ENCODE measurements at places on chromosomes 12 and 14.

GRCh38 chr12:54352891-54353874 lies 11.1 kb downstream of the GPR84 start:
- no peak for DNase-seq

DNA sequence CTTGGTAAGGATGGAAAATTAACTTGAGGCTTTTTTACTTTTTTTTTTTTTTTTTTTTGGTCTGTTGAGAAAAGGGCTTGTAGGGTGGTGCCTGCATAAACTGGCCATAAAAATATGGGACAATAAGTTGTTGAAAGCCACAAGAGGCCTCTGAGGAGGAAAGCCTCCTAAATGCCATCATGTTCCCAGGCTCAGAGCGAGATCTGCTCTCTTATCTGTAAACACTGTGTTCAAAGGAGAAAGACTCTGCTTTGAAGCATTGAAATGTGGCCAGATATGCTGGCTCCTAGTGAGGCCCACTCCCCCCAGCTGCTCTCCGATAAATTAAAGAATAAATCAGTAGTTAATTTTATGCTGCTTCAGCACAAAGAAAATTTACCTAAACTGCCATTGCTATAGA lies 504.9 kb downstream of the DIO2 start:
- no peak for DNase-seq

DNA sequence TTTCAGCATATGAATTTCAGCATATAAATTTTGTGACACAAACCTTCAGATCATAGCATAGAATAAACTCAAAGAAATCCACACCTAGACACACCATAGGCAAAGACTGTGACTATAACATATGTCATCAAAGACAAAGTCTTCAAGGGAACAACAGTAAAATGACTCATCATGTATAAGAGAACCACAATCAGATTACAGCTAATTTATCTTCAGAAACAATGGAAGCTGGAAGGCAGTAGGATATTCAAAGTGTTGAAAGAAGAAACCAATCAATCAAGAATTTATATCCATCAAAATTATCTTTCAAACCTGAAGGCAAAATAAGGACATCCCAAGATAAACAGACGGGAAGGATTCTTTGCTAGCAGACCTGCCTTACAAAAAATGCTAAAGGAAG lies 29.0 kb downstream of the DLK1 start:
- no peak for DNase-seq

- no peak for DNase-seq
Measured at GRCh38 chr14:22898302-22899090, 15.5 kb downstream of the REM2 start.

- DNase-seq, result no peak
Measured at GRCh38 chr12:89907659-89908058, 199.0 kb upstream of the ATP2B1 start.

GRCh38 chr12:103397536-103397935 lies 98.2 kb downstream of the C12orf42 start:
- DNase-seq, result no peak

DNA sequence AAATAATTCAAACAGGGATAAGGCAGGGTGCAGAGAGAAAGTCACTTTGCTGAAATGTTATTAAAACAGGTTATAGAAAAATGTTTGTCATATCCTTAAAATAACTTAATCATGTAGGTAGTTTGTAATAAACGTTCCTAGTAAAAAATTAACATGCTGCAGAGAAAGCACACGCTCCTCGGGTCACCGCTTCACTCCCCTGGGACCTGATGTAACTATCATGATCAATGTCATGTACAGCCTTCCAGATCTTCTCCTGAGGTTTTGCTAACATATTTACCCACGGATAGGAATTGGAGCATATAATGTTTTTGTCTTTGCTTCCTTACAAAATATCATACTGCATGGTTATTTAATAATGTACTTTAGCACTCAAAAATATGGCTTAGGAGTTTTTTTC lies 285.1 kb upstream of the TMEM132C start:
- DNase-seq, result no peak

DNA sequence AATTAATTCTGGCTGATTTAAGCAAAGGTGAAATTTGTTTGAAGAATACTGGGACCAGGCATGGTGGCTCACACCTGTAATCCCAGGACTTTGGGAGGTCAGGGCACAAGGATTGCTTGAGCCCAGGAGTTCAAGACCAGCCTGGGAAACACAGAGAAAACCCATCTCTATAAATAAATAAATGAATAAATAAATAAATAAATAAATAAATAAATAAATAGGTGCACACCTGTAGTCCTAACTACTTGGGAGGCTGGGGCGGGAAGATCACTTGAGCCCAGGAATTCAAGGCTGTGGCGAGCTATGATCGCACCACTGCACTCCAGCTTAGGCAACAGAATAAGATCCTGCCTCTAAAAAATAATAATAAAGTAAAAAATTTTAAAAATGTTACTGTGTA lies 4.4 kb upstream of the C14orf39 start:
- DNase-seq, result no peak

GRCh38 chr12:116166306-116166705 lies 111.2 kb downstream of the MED13L start:
- no peak for DNase-seq

GRCh38 chr14:54335569-54336155 lies 61.1 kb upstream of the CDKN3 start:
- DNase-seq, result no peak

DNA sequence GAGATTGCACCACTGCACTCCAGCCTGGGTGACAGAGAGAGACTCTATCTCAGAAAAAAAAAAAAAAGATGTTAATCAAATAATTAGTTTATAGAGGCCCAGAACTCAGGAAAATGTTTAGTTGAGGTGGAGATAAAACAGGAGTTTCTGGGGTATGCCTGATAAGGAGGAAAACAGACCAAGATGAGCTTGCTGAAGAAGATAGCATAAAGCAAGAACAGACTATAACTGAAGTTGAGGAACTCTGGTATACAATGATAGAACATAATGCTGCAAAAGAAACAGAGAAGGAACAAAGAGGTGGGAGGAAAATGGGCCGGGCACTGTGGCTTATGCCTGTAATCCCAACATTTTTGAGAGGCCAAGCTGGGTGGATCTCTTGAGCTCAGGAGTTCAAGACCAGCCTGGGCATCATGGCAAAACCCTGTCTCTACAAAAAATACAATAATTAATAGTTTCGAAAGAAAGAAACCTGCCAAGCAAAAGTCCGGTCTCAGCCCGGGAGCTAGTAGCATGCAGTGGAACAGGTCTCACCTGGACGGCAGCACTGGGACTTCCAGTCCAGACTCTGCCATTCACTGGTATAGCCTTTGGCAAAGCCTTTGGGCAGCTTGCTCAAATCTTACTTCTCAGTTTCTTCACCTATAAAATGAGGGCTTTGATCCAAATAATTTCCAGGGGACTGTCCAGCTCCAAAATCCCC lies 25.4 kb downstream of the SLC35E3 start:
- DNase-seq, result no peak

- no peak for DNase-seq
Measured at GRCh38 chr12:122473543-122474323, 27.0 kb downstream of the ZCCHC8 start.

DNA sequence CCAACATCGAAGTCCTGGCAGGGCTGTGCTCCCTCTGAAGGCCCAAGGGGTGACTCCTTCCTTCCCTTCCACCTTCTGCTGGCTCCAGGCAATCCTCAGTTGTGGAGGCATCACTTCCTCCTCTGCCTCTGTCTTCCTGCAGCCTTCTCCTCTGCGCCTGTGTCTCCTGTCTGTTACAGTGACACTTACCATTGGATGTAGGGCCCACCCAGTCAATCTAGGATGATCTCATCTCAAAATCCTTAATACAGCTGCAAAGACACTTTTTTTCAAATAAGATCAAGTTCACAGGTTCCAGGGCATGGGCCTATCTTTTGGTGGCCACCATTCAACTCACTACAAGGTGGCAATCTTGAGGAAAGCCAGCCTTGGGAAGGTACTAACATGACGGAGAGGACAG lies 155.1 kb downstream of the ESRRB start:
- no peak for DNase-seq
